ENCODE measurements at places on chromosomes 3 and 15. TPM values are rescaled to one million over a fixed set of nuclear protein-coding genes. Genes with fewer than 3 reads are reported as not detected.

Gene SLC12A1
- not detected for total RNA-seq

Gene ZBTB47
- total RNA-seq: 4.4 TPM

- no peak for DNase-seq
- no peaks in the 10 kb centered on the region for H3K36me3 ChIP-seq
- H3K4me3 ChIP-seq: peak overlapping the region; percentile 69
- H3K27me3 ChIP-seq: no peaks in the 10 kb centered on the region
- no peak overlapping the region for H3K27ac ChIP-seq
These were observed 429 bp upstream of the LOXL1 start for GRCh38 chr15:73925848-73926218.

GRCh38 chr3:20078194-20078714 is 38.0 kb downstream of the KAT2B start:
- no peaks in the 10 kb centered on the region for H3K27me3 ChIP-seq
- H3K4me3 ChIP-seq: no peak overlapping the region
- no peak for DNase-seq
- H3K27ac ChIP-seq: no peak overlapping the region

Gene CTXN2
- 0.60 TPM for total RNA-seq

Gene ERC2
- total RNA-seq: 24.8 TPM

GRCh38 chr3:16761571-16761970 is 123.2 kb upstream of the PLCL2 start:
- H3K4me1 ChIP-seq: peaks cover 18% of the 10 kb centered on the region
- DNase-seq: no peak
- H3K36me3 ChIP-seq: no peaks in the 10 kb centered on the region
- H3K4me3 ChIP-seq: no peak overlapping the region

GRCh38 chr3:45180899-45181298 is 34.7 kb upstream of the CDCP1 start:
- no peaks in the 10 kb centered on the region for H3K27me3 ChIP-seq
- no peak overlapping the region for H3K27ac ChIP-seq
- H3K36me3 ChIP-seq: no peaks in the 10 kb centered on the region
- H3K4me3 ChIP-seq: no peak overlapping the region

DNA sequence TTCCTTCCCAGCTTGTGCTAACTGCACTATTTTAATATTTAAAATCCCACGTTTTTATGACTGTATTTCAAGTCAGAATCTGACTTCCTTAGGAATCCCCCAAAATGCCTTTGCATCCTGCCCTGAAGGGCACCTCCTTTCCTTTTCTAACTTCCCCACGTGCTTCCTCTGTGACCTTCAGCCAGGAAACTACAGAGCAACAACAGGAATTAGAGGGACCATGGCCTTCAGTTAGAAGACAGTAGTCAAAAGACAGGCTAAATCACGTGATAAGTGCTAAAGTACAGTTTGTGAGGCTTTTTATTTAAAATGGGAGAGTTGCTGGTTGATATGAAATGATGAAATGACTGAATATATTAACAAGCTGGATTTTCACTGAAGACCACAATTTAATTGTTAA is 11.8 kb upstream of the ABHD10 start:
- H3K4me3 ChIP-seq: no peak overlapping the region
- DNase-seq: no peak
- no peaks in the 10 kb centered on the region for H3K27me3 ChIP-seq
- H3K4me1 ChIP-seq: peaks cover 3% of the 10 kb centered on the region
- no peak overlapping the region for H3K27ac ChIP-seq

- no peak overlapping the region for H3K27ac ChIP-seq
- no peak overlapping the region for H3K4me3 ChIP-seq
- no peaks in the 10 kb centered on the region for H3K4me1 ChIP-seq
- H3K27me3 ChIP-seq: peaks cover 15% of the 10 kb centered on the region
- DNase-seq: no peak
- no peaks in the 10 kb centered on the region for H3K36me3 ChIP-seq
These were observed 102.6 kb downstream of the TFG start for GRCh38 chr3:100811779-100812507.

GRCh38 chr3:169650503-169650902 is 13.0 kb downstream of the MECOM start:
- no peak overlapping the region for H3K4me3 ChIP-seq
- H3K27ac ChIP-seq: no peak overlapping the region
- H3K36me3 ChIP-seq: no peaks in the 10 kb centered on the region

- H3K36me3 ChIP-seq: no peaks in the 10 kb centered on the region
- no peak overlapping the region for H3K27ac ChIP-seq
- peaks cover 25% of the 10 kb centered on the region for H3K4me1 ChIP-seq
- H3K4me3 ChIP-seq: no peak overlapping the region
- H3K27me3 ChIP-seq: peaks cover 100% of the 10 kb centered on the region
These were observed 5.6 kb downstream of the ITPKA start for GRCh38 chr15:41499109-41499851.

DNA sequence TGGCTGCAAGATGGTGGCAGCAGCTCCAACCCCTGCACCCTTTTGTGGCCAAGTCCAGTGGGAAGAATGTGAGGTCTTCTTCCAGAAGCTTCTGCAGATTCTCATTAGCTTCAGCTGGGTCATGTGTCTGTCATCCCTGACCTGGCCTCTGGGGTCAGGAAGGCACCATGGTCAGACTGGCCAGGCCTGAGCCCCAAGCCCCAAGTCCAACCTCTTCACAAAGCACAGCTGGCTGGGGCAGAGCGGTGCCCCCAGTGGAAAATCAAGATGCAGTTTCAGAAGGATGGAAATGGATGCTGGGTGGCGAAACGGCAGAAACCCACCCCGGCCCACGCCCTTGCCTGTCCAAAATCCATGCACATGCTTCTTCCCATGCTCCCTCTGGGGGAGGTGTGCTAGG is 15.9 kb upstream of the GATA2 start:
- peaks cover 11% of the 10 kb centered on the region for H3K27me3 ChIP-seq
- H3K36me3 ChIP-seq: no peaks in the 10 kb centered on the region
- DNase-seq: no peak
- H3K4me1 ChIP-seq: no peaks in the 10 kb centered on the region
- no peak overlapping the region for H3K27ac ChIP-seq

DNA sequence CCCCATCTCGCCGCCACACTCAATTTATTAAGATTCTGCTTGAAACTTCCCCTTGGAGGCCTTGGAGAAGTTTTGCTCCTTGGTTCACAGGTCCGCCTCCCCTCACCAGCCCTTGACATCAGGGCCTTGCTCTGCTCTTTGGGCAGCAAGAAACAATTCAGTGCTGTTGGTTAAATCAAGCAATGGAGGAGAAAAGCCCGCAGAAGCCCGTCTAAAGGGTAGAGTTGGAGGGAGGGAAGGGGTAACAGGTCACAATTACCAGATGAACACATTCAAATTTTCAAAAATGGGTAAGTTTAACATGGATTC is 429 bp downstream of the PARP9 start:
- DNase-seq: no peak
- peaks cover 21% of the 10 kb centered on the region for H3K27me3 ChIP-seq
- no peaks in the 10 kb centered on the region for H3K36me3 ChIP-seq
- H3K27ac ChIP-seq: no peak overlapping the region

DNA sequence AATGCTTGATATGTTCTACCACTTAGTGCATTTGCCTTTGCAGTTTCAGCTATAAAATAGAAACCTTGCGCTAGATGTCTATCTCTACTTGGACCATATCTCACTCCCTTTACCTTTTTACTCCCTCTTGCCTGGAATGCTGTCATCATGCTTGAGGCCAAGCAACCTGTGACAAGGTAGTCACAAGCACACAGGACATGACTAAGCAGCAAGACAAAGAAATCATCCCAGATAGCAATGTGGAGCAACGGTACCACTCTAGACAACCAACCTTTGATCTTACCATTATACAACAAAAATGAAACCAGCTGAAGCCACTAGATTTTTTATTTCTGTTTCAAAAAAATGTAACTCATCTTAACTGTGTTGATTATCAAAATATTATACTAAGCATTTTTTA is 50.5 kb upstream of the SPSB4 start:
- H3K27ac ChIP-seq: no peak overlapping the region
- DNase-seq: no peak
- no peaks in the 10 kb centered on the region for H3K27me3 ChIP-seq
- no peaks in the 10 kb centered on the region for H3K36me3 ChIP-seq
- H3K4me3 ChIP-seq: no peak overlapping the region
- H3K4me1 ChIP-seq: peaks cover 3% of the 10 kb centered on the region

- H3K4me3 ChIP-seq: no peak overlapping the region
- no peaks in the 10 kb centered on the region for H3K4me1 ChIP-seq
- H3K36me3 ChIP-seq: no peaks in the 10 kb centered on the region
- no peak for DNase-seq
These were observed 20.6 kb downstream of the CMC1 start for GRCh38 chr3:28262001-28262400.

GRCh38 chr3:62679988-62680387 is 195.2 kb downstream of the CADPS start:
- peaks cover 40% of the 10 kb centered on the region for H3K4me1 ChIP-seq
- H3K4me3 ChIP-seq: no peak overlapping the region
- H3K27me3 ChIP-seq: no peaks in the 10 kb centered on the region
- DNase-seq: no peak
- no peaks in the 10 kb centered on the region for H3K36me3 ChIP-seq

DNA sequence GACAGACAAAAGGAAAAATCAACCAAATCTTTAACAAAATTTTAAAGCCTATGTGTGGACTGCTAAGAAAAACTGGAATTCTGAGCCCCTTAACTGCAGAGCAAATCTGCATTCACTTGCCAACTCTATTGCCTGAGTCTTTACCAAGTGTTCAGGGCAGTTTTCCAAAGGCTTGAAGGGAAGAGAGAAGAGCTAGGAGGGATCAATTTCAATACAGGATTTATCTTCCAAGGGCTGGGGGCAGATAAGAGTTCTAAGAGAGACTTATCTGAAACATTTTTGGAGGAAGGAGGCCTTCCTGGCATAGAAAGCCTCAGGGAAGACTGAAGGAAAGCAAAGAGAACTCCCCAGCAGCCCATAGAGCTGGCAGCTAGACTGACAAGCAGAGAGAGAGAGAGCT is 31.4 kb upstream of the LSAMP start:
- no peak for DNase-seq
- no peak overlapping the region for H3K4me3 ChIP-seq
- peaks cover 8% of the 10 kb centered on the region for H3K4me1 ChIP-seq
- no peaks in the 10 kb centered on the region for H3K27me3 ChIP-seq
- no peak overlapping the region for H3K27ac ChIP-seq

- no peak for DNase-seq
- peak overlapping the region; percentile 37 for H3K27ac ChIP-seq
- no peaks in the 10 kb centered on the region for H3K4me1 ChIP-seq
- H3K4me3 ChIP-seq: no peak overlapping the region
These were observed 42.2 kb downstream of the GMPS start for GRCh38 chr3:155912579-155913190.

- H3K4me3 ChIP-seq: no peak overlapping the region
- H3K27ac ChIP-seq: no peak overlapping the region
- H3K27me3 ChIP-seq: no peaks in the 10 kb centered on the region
- no peak for DNase-seq
- no peaks in the 10 kb centered on the region for H3K4me1 ChIP-seq
These were observed 1.3 kb downstream of the CAPN3 start for GRCh38 chr15:42360535-42361112.

DNA sequence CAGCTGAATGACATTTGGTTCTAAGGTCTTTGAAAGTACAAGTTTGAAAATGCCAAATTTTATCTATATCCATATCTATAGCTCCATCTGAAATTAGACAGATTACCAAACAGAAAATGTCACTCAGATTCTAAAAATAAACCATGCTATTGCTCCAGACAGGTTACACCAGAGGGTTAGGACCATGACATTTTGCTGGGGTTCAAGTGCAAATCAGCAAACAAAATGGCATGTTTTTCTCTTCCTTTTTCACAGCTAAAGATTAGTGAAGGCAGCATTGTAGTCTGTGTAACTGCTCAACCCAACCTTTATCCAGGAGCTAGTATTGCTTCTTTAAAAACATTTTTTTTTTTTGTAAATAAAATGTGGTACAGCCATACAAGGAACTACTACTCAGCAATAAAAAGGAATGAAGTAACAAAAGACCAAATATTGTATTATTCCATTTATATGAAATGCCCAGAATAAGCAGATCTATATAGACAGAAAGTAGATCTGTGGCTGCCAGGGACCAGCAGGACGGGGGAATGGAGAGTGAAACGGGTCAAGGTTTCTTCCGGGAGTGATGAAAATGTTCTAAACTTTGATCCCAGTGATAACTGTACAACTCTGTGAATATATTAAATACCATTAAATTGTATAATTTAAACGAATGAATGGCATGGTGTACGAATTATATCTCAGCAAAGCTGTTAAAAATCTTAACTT is 18.2 kb downstream of the VGLL4 start:
- no peaks in the 10 kb centered on the region for H3K36me3 ChIP-seq
- no peaks in the 10 kb centered on the region for H3K27me3 ChIP-seq
- peaks cover 6% of the 10 kb centered on the region for H3K4me1 ChIP-seq
- H3K4me3 ChIP-seq: no peak overlapping the region

DNA sequence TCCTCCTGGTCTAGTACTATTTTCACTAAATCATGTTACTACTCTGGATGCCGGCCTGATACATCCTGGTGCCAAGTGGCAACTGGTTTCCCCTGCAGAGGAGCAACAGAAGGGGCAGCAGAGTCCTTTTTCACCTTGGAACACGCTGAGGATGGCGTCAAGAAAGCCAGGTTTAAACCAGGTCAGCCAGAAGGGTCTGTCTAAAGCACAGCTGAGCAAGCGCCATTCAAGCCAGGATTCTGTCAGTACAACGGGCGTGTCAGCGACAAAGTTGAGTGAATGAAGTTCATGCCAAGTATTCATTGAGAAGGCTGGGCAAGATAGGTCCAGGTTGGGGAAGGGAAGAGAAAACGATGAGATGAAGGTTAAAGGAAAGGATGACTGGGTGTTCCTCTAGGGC is 88.2 kb downstream of the FBN1 start:
- H3K4me1 ChIP-seq: peaks cover 35% of the 10 kb centered on the region
- H3K36me3 ChIP-seq: no peaks in the 10 kb centered on the region
- H3K27ac ChIP-seq: no peak overlapping the region
- H3K4me3 ChIP-seq: no peak overlapping the region
- no peak for DNase-seq

DNA sequence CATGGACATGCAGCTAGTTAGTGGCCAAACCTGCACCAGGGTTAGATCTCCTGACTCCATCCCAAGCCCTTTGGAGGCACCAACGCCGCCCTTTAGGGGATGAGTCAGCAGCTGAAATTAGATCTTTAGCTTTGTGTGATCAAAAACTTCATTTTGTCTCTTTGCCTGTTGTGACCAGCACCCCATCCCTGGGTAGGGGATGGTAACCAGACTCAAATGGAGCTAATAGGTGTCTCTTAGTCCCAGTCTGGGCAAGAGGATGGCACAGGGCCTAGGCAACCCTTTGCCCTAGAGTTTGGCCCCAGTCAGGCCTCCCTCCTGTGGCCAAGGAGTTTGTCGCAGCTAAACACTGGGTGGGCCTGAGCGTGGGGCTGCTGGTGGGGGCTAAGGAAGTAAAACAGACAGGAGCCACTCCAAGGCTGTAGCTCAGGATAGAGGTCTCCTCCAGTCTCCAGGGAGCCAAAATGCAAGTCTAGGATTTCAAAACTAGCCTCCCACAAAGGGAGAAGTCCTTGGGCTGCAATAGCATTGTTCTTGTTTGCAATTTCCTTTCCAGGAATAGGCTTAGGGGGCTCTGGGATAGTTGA is 105.1 kb downstream of the CPN2 start:
- no peak for DNase-seq
- H3K27ac ChIP-seq: no peak overlapping the region
- H3K27me3 ChIP-seq: no peaks in the 10 kb centered on the region
- peaks cover 31% of the 10 kb centered on the region for H3K4me1 ChIP-seq
- H3K4me3 ChIP-seq: no peak overlapping the region
- no peaks in the 10 kb centered on the region for H3K36me3 ChIP-seq

Gene NOX5
- not detected for total RNA-seq

- H3K36me3 ChIP-seq: no peaks in the 10 kb centered on the region
- H3K4me3 ChIP-seq: no peak overlapping the region
- peaks cover 19% of the 10 kb centered on the region for H3K27me3 ChIP-seq
These were observed 2.7 kb downstream of the VGLL3 start for GRCh38 chr3:86988235-86988634.

- H3K27ac ChIP-seq: no peak overlapping the region
- DNase-seq: no peak
- H3K27me3 ChIP-seq: no peaks in the 10 kb centered on the region
- H3K36me3 ChIP-seq: no peaks in the 10 kb centered on the region
- no peaks in the 10 kb centered on the region for H3K4me1 ChIP-seq
These were observed 213.8 kb downstream of the THSD4 start for GRCh38 chr15:71329041-71329440.
